ENCODE measurements at places on chromosomes 2 and 18.

DNA sequence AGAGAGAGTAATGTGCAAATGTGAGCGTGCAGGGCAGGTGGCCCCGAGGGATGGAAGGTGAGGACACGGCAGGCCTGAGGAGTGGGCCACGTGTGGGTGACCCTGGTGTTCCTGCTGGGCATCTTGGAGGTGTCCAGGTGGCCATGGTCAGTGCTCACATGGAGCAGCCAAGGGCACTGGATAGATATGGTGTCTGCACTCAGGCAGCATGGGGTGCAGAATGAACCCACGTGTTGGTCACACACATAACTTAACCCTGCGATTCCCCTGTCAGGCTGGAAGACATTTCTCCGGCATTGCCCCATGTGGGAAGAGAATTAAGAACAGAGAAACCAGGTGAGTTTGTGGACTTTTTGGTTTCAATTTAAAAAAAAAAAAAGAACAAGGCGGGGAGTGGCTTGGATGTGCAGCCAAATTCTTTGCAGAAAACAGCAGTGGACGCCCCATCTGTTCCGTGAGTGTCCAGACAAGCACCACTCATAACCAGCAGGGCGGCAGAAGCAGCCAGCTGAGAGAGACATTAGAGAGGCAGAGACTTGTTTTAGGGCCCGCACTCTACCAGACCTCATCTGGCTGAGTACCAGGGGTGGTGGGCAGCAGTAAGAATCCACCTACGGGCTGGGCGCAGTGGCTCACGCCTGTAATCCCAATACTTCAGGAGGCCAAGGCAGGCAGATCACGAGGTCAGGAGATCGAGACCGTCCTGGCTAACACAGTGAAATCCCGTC lies 249.8 kb downstream of the ACKR3 start:
- DNase-seq = no peak

GRCh38 chr2:167398873-167399272 lies 510.6 kb downstream of the XIRP2 start:
- DNase-seq = no peak

DNA sequence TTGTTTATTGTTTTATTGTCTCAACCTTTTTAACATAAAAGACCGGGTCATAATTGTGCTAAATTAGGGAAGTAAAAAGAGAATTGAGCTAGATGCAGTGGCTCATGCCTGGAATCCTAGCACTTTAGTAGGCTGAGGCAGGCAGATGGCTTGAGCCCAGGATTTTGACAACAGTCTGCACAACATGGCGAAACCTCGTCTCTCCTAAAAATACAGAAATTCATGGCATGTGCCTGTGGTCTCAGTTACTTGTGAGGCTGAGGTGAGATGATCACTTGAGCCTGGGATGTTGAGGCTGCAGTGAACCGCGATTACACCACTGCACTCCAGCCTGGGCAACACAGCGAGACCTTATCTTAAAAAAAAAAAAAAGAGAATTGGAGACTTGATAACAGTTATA lies 104.2 kb upstream of the TTC27 start:
- DNase-seq = no peak

DNA sequence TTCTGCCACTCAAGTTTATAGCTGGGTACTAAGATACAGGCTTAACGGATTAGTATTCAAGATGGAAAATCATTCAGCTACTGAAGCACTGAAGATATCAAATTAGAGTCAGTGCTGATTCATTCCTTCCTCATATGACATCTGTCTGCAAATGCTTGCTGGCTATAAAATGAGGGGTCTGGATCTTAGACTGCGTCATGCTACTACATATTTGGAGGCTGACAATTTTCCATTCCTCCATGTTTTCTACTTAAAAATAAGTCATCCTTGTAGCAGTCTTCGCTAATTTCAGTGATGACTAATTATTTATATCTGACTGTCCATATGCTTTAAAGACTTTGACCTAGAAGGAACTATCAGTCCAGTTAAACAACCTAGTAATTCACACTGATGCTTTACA lies 233.4 kb downstream of the RIT2 start:
- DNase-seq = no peak

DNA sequence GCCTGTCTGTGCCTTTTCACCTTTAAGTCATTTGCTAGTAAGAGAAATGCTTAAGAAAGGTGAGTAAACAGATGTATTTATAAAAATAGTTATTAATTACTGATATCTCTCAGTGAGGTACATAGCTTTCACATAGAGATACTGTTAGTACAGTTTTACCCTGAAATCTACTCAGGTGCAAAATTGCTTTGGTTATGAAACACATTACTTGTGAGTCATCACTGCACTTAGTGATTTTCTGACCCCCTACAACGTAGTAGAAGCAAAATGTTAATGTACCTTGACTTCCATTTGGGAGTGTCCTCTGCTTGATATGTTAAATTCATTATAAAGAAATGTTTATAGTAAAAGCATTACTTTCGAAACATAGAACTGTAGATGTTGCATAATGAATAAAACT lies 6.5 kb downstream of the GLS start:
- no peak for DNase-seq

GRCh38 chr2:85997017-85997970 lies 108.4 kb downstream of the POLR1A start:
- peak; percentile 76 for DNase-seq

- DNase-seq = no peak
Measured at GRCh38 chr18:13620818-13621445, 105.4 kb downstream of the FAM210A start.

DNA sequence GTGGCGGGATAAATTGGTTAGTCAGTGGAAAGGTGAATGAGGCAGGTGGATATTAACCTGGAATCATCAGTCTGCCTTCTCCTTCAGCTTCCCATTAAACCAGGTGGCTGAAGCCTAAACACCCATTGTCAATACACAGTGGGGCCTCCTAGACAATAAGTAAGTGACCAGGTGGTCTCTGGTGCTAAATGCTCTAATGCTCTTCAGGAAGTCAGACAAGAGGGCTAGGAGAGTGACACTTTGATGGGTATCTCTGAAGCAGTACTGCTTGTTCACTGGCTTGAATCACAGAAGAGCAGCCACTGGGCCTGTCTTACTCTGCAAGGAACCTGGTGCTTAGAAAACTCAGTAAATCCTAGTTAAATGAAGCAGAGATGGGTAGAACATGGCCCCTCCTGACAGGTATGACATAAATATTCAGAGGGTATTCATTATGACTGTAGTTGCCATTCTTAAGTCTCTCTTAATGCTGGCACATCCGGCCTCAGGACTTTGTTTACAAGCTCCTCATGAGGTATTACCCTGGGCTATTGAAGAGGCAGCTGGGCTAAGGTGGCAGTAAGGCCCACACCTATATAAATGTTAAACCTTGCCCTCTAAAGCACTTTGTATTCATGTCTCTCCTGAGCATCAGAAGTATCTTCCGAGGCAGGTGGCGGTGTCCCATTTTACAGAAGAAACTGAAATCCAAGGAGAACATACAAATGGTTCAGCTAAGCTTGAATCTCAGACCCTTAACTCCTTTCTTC lies 104.9 kb downstream of the NCK2 start:
- no peak for DNase-seq

GRCh38 chr18:34738175-34738894 lies 28.2 kb downstream of the DTNA start:
- no peak for DNase-seq

- no peak for DNase-seq
Measured at GRCh38 chr18:3494569-3494968, 44.6 kb downstream of the TGIF1 start.

GRCh38 chr2:33457556-33458247 lies 18.7 kb upstream of the RASGRP3 start:
- DNase-seq = no peak

DNA sequence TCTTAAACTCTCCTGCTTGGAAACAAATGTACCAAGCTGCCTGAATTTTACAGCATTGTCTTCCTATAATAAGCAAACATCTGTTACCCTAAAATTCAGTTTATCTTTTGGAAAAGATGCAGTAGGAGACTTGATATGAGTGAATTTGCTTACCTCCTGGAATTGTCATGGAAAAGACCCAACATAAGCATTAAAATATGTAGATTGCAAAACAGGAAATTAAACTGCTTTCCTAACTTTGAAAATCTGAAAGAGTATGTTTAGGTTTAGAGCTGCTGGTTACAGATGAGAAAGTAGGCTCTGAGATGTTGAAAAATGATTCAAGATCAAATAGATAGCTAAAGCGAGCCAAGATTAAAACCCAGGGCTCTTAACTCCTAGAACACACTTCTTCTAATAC lies 316.5 kb downstream of the SOX11 start:
- no peak for DNase-seq

GRCh38 chr2:77666251-77666980 lies 144.2 kb upstream of the LRRTM4 start:
- no peak for DNase-seq

- DNase-seq = no peak
Measured at GRCh38 chr2:159455330-159455918, 160.9 kb downstream of the BAZ2B start.

DNA sequence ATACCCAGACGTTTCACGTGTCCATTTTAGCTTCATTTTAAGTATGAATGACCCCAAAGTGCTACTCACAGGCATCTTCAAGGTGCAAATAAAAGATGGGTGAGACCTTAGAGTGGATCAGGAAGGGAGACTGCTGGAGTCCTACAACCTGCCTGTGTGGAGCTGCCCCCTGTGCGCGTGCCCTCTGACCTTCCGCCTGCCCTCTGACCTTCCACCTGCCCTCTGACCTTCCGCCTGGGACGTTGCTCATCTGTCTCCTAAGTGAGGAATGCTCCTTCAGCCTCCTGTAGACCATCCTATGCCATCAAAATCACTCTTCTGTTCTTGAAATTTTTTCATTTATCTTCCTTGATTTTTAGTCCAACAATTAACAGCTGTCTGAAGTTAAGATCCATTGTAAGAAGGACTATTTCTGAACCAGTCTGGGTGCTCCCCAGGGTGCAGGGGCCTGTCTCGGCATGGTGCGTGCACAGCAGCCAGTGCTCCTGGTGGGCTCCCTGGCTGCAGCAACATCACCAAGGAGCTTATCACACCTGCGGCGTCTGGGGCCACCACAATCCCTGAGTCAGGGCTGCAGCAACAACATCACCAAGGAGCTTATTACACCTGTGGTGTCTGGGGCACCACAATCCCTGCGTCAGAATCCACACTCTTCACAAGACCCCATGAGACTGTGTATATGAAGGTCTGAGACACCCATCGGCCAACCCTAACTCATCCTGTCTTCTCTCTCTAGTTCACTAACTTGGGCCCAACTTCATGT lies 86.0 kb downstream of the TPO start:
- DNase-seq = no peak

GRCh38 chr2:233074106-233074505 lies 14.0 kb downstream of the INPP5D start:
- DNase-seq = peak; percentile 22

GRCh38 chr2:74497777-74498499 lies 1.5 kb downstream of the LBX2 start:
- no peak for DNase-seq

DNA sequence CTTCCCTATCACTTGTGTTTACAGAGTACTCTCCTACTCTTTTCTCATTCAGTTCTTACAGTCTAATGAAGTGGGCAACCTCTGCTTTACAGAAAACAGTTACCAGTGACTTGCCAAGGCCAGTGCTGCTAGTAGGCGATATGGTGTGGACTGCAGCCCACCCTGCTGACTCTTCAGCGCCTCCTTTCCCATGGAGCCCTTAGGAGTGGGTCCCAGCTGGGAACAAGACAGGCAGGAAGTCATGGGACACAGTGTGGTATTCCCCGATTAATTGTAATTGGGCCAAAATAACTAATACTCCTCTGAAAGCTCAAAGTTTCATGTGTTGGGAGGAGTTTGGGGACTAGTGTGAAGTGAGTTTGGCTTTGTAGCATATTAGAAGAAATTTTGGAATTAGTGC lies 120.1 kb upstream of the EML6 start:
- DNase-seq = no peak

- no peak for DNase-seq
Measured at GRCh38 chr2:73818296-73818695, 10.5 kb upstream of the STAMBP start.

- DNase-seq = no peak
Measured at GRCh38 chr2:130762031-130762909, 6.9 kb downstream of the AMER3 start.

- no peak for DNase-seq
Measured at GRCh38 chr2:136255127-136255526, 137.2 kb upstream of the CXCR4 start.

DNA sequence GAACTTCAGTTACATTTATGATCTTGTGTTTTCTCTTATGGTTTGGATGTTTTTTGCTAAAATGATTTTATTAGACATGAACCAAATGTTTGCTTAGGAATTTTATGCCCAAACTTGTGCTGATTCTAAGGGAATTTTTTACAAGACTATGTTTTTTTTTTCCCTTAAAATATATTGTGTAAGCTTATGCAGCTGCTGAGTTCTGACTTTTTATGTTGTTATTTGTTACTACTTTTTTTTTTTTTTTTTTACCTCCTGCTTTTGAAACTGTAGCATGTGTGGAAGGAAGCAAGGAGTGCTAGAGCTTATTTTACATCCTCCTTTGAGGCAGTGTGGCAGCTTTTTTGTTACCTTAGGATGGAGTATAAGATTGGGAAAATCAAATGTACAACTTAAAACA lies 6.0 kb upstream of the DNAH7 start:
- DNase-seq = no peak

- DNase-seq = no peak
Measured at GRCh38 chr2:133570542-133570941, 2.3 kb upstream of the NCKAP5 start.

- no peak for DNase-seq
Measured at GRCh38 chr2:11354363-11355154, 10.1 kb upstream of the ROCK2 start.

GRCh38 chr18:41060967-41061366 lies 894.1 kb upstream of the PIK3C3 start:
- DNase-seq = no peak

GRCh38 chr18:47184419-47185050 lies 8.4 kb upstream of the IER3IP1 start:
- no peak for DNase-seq

GRCh38 chr18:24924066-24924716 lies 427.8 kb downstream of the ZNF521 start:
- no peak for DNase-seq

GRCh38 chr2:116442418-116442817 lies 1372.1 kb upstream of the DDX18 start:
- no peak for DNase-seq

- DNase-seq = no peak
Measured at GRCh38 chr18:22817844-22818243, 115.3 kb upstream of the RBBP8 start.

Measured in left hindlimb (tissue), 1 donor.